Stimulated activated CD4-positive, alpha-beta T cell treated with anti-CD3 and anti-CD28 coated beads, Interleukin-1b, Interleukin-23, amount 100 ng/mL, for 48 hours (primary cell): ENCODE measurements at places on chromosomes 16 and 17.

GRCh38 chr16:5580772-5581171 is 483.2 kb upstream of the EEF2KMT start:
- no peak for DNase-seq

- no peak for DNase-seq
Observed at GRCh38 chr17:39236981-39237441, 11.3 kb upstream of the STAC2 start.

- DNase-seq: peak; percentile 20
Observed at GRCh38 chr16:56871172-56871593, 6.2 kb downstream of the SLC12A3 start.

GRCh38 chr16:76194616-76195015 is 82.6 kb upstream of the CNTNAP4 start:
- no peak for DNase-seq

- DNase-seq: no peak
Observed at GRCh38 chr17:82013341-82013740, 9.3 kb downstream of the CENPX start.

GRCh38 chr16:10210944-10211343 is 28.7 kb upstream of the GRIN2A start:
- no peak for DNase-seq
